ENCODE measurements at places on chromosomes 6 and 20.

- no peak for DNase-seq
Measured at GRCh38 chr20:3431109-3431508, 23.6 kb upstream of the DNAAF9 start.

DNA sequence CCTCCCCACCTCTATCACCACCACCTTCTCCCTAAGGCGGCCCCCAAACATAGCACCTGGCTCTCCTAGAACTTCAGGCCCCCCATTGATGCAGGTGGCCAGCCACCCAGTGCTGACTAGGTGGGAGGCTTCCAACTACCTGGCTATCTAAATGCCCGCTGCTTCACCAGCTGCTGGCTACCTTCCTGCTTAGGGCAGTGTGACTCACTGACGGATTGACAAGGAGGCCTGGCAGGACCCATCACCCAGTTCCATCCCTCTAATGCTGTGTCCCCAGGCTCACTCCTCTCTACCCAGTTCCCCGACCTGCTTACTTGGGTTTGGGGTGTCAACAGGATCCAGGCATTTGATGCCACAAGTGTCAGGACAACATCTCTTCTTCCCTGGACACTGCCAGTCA is 1.1 kb downstream of the SLPI start:
- no peak for DNase-seq

- DNase-seq: no peak
Measured at GRCh38 chr6:33324125-33324524, 6.6 kb upstream of the ZBTB22 start.

GRCh38 chr6:21264288-21265033 is 329.1 kb upstream of the SOX4 start:
- DNase-seq: no peak

GRCh38 chr6:95629551-95629950 is 52.2 kb downstream of the MANEA start:
- DNase-seq: no peak

GRCh38 chr6:124999105-124999764 is 37.0 kb downstream of the RNF217 start:
- DNase-seq: no peak

DNA sequence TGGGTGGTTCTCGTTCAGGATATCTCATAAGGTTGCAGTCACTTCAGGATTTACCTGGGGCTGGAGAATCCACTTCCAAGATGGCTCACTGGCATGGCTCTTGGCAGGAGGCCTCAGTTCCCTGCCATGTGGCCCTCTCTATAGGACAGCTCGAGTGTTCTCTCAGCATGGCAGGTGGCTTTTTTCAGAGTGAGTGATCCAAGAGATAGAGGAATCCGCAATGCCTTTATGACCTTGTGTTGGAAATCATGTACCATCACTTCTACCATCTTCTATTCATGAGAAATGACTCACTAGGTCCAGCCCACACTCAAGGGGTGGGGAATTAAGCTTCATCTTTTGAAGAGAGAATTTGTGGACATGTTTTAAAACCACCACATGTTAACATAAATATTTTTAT is 37.8 kb downstream of the PPP1R16B start:
- no peak for DNase-seq

- DNase-seq: no peak
Measured at GRCh38 chr6:28589957-28590349, 64.3 kb downstream of the GPX5 start.

All from T-cell (primary cell).